ENCODE measurements at places on chromosomes 11 and 22.

DNA sequence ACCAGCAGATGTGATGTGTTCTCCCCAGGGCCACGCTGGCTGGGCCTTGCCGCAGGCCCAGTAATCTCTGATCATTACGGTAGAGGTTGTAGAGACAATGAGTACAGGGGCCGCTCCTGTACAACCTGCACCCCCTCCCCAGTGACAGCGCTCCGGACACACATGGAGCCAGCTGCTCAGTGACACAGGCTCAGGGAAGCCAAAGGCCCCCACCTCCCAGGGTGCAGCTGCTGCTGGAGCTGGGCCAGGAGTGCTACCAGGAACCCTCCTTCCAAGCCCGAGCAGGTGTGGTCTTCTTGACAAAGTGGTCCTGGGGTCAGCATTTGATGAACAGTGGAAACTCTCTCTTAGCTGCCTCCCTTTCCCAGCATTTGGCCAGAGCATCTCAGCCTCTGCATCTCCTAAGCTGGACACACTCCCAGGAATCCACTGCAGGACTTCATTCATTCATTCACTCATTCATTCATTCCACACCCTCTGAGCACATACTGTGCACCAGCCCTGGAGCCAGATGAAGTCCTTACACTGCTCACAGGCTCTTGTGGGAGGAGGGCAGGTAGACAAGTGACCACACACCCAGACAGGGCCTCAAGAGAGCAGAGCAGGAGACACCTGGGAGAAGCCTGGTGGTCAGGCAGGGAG, 49.6 kb upstream of the MPEG1 start:
- no peak for DNase-seq

GRCh38 chr11:73538381-73538872, 59.5 kb downstream of the FAM168A start:
- no peak for DNase-seq

- no peak for DNase-seq
These were observed 766.5 kb downstream of the METTL15 start for GRCh38 chr11:28874706-28875105.

- DNase-seq: no peak
These were observed 28.6 kb downstream of the MARK2 start for GRCh38 chr11:63867511-63867910.

DNA sequence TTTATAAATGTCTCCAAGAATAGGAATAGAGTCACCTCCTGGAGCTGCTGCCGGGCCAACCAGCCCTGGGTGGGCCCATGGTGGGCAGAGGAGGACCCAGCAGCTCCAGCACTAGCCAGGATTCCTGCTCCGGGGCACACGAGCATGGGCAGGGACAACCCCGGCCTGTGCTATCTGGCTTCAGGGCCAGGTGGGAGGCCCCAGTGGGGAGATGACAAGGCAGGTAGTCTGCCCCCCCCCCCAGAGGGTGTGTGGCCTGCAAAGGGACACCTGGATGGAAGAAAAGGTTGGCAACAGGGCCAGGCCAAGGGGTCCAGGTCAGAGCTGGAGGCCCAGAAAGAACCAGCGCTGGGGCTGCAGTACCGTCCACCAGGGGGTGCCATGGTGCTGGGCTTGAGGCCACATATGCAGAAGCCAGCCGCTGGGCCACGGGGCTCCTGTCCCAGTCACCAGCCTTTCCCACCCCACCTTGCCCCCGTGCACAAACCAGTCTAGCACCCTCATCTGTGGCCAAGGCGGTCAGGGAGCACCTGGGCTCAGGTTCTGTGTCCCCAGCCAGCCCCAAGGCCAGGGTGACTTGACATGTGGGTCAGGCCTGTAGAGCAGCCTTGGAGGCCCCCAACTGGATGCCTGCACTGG, 3.4 kb downstream of the TSPAN32 start:
- peak; percentile 61 for DNase-seq

DNA sequence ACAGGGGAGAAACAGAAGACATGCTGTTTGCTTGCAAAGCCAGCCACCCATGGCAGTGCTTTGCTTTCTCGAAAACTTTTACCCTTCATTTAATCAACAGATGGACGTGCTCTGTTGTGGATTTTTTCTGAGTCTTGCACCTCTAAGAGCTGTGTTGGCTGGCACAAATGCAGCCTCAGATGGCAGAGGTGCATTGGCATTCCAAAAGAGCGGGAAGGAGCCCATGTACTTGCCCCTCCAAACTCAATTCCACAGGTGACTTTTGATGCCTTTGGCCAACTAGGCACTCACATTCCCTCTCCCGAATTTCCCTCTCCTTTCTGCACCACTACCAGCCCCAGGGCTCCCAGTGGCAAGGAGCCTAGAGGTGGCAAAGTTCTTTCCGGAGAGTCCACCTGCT, 1.2 kb downstream of the KIRREL3 start:
- DNase-seq: no peak

DNA sequence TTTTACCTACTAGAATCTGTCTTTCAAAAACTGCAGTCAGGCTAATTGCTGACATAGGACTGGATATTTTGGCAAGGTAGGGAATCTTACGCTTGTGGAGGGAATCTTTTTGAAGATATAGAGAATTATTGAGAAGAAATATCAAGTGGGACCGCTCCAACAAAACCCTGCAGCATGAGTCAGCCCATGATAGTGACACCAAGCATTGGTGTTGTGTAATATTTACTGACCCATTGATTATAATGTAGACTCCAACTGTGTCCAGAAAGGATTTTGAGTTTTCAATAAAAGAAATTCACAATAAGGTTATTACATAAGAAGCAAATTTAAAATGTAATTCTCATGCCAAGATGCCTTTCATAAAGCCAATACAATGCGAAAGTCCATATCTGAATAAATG, 20.7 kb downstream of the MS4A4A start:
- no peak for DNase-seq

- no peak for DNase-seq
These were observed 65.9 kb upstream of the SC5D start for GRCh38 chr11:121226415-121227263.

- no peak for DNase-seq
These were observed 8.9 kb upstream of the OPCML start for GRCh38 chr11:133541021-133541719.

DNA sequence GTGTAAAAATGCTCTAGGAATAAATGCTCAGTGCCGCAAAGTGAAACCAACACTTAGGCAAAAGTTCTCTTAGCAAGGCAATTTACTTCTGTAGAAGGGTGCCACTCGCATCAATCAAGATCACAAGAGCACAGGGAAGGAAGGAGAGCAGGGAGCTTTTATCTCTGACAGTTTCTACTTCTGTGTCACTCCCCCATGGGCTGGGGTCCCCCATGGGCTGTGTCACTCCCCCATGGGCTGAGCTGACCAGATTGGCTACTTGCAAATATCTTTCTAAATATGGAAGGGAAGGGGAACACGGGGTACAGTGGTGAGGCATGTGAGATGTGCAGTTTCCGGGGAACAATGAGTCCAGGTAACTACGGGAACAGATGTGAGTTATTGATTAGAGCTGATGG, 397 bp downstream of the OR52N2 start:
- no peak for DNase-seq

DNA sequence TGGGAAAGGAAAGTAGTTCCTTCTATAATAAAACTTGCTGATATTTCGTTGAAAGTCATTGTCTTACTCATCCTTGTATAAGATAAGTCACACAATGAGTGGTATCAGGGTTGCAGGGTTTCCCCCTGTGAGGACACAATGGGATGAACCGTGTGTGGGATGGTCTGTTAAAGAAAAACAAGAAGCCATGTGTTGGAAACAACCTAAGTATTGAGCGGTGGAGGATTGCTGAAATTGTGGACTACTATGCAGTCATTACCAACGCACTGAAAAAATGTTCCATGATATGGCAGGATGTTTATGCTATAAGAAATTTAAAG, 28.6 kb downstream of the PTPRJ start:
- DNase-seq: no peak

DNA sequence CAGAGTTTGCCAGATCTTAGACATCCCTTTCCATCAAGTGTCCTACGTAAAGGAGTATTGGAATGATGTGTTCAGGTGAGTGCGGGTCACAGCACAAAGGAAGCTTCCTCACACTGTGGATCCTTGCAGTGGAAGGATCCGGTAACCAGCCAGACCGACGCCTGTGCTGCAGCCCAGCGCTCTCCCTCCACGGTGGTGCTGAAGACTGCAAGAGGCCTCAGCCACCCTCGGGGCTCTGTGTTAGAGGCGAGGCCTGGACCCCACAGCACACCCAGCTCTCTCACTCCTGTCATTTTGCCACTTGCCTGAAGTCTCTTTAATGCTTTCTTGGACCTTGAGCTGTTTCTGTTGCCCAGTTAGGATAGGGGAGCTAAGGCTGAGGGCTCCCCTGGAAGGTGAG, 2.4 kb downstream of the TRMU start:
- no peak for DNase-seq

- peak; percentile 12 for DNase-seq
These were observed 25.7 kb downstream of the ARHGAP1 start for GRCh38 chr11:46674463-46675287.

DNA sequence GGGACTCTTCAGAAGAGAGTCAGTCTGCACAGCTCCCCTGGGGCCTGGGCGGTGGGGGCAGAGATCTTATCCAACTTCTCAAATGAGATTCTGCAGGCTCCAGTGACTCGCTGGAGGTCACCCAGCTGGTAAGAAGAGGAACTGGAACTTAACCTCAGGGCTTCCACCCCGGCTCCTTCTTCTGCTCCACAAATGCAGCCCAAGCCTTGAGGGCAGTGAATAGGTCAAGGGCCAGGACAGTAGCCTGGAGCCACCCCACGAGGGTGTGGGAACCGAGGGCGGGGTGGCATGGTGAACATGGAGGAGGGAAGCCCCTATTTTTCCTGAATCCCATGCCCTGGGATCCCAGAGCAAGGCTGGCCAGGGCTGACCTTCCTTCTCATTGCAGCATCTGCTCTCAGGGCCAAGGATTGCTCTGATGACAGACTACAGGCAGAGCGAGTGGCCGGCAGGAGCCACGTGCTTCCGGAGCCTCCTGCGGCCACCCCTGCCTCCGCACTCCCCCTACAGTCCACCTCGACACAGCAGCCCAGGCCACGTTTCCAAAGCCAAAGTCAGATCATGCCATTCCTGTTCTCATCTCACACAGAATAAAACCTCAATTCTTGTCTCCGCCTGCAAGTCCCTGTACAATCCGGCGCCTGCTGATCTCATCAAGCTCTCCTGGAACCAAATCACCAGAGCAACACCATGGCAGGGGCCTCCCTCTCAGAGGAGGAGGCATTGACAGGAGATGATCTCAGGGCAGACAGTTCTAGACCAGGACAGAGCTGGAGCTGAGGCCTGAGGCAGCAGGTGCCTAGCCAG, 21.1 kb upstream of the UPK3A start:
- peak; percentile 66 for DNase-seq

DNA sequence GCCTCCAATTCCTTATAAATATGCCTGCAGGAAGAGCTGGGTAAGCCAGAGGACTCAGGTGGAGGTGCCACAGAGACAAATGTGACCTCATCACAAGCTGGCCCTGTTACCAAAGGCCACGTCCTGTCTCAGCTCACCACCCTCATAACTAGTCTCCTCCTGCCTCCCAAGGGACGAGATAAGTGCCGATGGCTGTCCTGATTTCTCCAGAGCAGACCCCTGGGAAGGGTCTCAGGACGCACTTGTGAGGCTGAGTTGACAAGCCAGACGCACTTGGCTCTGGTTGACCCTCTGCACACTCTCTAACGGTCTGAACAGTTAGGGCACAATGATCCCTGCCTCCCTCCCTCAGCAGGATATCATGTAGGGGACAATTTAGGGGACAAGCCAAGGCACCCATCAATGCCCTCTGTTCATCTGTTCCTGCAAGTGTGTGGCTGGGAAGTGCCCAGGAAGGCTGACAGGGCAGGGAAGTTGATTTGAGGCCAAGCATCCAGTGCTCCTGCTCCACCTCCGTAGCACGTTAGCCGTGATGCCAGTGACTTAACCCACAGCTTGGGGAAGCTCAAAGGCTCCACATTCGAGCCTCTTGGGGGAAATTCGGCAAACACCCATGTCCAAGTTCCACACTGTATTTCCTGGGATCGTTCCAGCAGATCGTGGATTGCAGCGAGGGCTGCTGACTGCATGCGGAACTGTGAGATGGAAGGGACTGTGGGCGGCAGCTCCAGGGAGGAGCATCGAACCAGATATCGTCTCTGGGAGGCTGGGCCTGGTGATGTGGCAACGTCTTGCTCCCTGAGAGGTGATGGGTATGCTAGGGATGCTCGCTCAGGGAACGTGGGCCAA, 2.8 kb downstream of the SMIM38 start:
- DNase-seq: no peak

- DNase-seq: peak; percentile 26
These were observed 13.2 kb downstream of the APOL6 start for GRCh38 chr22:35661464-35661863.

DNA sequence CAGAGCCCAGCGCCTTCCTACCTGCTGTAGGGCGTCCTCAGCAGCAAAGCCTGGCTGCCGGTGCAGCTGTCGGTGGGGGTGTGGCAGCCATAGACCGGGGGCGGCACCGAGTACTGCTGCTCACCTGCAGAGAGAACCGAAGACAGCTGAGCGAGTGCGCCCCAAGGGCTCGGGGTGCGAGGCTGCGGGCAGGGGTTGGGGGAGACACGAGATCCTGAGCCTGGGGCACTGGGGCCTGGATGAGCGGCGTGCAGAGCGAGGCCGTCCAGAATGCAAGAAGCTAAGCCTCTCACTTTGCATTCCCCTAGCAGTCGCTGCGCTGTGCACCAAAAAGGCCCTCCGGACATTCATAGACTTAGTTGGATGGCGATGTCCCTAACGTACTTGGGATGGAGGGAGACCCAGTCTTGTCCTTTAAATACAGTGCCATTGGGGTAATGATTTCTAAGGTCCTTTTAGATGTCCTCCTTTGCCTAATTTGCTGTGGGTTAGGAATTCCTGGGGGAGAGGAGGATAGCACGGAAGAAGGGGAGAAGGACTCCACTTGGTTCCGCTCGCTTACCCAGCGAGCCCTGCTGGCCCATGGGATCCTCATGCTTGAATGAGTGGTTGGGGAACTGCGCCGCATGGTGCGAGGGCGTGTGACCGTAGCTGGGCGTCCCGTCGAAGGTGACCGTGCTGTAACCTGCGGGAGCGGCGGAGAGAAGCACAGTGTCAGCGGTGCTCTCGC, 7.2 kb downstream of the WT1 start:
- no peak for DNase-seq

- DNase-seq: no peak
These were observed 107.2 kb downstream of the SCN3B start for GRCh38 chr11:123547180-123547579.

Data from fibroblast of skin of back (primary cell).